ENCODE measurements at places on chromosomes 3 and 15.

DNA sequence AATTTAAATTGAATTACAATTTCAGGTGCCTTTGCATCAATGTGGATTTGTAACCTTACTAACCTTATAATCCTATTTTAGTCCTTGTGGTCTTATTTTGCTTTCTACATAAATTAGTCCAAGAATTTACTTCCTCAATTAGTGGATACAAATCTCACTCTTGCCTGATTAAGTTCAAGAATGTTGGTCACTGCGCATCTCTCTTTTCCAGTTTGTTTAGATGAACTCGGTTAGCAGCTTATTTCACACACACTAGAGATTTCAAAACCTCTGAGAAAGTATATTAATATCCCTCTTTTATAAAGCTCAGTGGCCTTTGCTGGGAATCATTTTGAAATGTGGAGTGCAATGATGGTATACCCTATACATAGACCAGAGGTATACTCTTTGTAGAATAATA lies 243.4 kb downstream of the DTWD1 start:
- DNase-seq = no peak

DNA sequence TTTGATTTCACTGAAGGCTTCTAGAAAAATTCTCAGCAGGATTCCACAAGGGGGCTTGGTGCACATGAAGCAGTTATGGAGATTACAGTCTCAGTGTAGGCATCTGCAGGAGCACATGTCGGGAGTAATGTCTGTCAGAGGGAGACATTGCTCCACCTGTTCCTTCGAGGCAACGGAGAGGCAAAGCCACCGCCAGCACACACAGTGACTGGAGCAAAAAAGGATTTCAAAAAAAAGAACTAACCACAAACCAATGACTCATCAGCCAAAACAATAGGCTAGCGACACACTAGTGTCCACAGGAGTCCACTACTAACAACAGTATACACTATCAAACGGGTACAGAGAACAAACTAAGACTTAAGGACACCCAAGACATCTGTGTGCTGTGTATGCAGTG lies 68.9 kb downstream of the NPTN start:
- DNase-seq = peak; percentile 59

DNA sequence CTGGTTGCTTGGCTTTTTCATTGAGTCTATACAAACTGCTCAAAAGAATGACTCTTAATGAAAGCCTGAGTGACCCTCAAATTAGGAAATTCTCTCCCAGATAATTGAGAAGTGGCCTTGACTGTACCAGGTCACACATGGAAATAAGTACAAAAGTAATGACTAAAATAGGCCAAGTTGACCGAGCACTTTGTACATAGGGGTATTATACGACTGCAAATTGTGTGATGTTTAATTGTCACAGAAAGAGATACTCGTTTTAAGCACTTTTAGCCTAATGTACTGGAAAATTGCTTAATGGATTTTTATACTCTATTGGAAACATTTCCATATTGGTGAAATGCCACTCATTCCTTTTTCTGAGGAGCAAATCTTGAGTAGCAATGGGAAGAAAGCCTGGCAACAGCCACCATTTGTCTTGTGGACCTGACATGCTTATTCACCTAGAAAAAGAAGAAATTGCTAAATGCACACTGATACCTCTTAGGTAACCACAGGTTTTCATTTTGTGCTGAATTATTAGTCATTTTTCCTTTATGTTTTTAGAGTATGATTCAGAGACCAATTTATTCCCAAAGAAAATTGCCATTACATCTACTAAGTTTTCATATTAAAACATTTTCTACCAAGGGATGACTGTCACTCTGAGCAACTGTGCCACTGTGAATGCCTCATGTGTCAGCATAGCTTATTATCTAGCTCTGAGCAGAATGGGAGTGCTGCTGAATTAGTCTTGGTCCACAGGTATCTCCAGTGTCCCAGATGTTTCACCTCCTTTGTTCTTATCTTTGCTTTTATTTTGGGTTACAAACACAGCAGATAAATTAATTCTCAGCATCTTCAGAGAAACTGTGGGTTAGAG lies 8.9 kb upstream of the PXK start:
- no peak for DNase-seq

DNA sequence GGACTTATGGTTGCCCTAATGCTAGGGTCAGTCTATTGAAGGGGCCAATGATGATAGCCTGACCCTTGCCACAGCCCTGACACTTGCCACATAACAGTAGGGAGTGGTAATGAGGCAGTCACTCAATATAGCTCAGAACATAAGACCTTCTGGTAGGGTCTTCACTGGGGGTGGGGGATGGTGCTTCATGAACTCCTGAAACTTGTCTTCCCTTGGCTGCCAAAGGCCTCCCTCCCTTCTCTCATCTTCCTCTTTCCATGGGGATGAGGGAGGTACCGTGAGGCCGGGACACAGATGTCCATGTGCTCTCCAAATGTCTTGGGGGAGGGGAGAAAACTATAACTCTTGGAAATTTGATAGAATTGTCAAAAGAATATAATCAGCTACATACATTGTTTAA lies 21.1 kb upstream of the THSD4 start:
- DNase-seq = no peak

- no peak for DNase-seq
These were observed 636.5 kb downstream of the ZBBX start for GRCh38 chr3:166743481-166744134.

DNA sequence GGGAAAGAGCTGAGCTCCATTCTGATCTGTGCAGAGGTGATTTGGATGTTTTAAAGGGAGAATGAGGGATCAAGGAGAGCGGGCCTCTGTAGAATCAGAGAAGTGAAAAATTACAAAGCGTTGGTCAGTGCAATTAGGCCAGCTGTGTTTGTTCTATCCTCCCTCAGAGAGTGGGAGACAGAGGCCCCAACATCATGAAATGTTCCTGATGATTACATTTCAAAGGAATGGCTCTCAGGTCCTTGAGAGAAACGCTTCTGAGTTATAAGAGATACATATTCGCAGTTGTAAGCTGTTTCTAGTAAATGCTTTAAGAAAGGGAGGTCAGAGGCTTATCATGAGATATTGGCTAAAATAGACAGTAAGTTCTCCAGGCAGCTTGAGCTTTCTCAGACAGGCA lies 15.7 kb upstream of the CAND2 start:
- no peak for DNase-seq

DNA sequence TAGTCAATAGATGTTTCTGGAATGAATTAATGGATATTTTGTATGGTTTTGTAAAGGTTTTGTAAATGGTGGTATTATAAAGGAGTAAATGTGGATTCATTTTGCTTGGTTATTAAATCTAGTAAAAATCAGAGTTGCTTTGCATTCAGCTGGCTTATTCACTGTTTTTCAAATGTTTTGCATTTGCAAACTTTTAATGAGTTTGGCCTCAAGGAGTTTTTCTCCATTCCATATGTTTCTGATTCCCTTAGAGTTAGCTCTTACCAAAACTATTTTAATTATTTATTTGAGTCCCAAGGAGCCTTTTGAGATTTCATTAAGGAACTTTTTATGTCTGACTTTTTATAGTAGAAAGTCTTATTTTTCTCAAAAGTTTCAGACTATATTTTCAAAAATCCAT lies 992.2 kb downstream of the DIPK2A start:
- no peak for DNase-seq

DNA sequence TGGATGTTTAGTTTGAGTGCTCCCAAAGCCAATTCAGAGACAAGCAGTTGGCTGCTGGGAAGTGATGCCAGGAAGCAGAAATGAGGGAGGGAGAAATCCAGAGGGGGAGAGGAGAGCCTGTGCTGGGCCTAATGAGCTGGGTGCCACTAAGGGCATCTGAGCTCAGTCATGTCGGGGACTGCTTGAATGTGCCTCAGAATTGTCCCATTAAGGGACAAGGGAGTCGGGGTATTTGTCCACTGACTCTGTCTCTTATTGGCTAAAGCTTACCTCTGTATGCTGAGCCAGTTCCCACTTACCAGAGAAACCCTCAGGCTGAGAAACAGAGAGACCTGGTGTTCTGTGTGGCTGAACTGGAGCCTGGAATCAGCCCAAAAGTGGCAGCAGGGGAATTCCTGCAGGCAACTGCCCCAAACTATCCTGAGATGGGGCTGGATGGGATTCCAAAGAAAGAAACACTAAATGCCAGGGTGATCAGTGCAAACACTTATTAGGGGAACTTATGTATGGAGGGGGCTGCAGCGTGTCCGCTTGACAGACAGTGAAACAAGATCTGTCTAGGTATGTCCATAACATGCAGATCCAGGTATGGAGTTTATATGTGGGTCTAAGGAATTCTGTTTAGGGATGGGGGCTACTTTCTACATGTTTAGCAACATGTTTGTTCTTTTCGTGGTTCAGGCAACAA lies 48.6 kb downstream of the NR1D2 start:
- DNase-seq = no peak

GRCh38 chr15:55007561-55007960 lies 189.2 kb downstream of the RSL24D1 start:
- DNase-seq = peak; percentile 43

GRCh38 chr3:43953814-43954692 lies 263.3 kb downstream of the ABHD5 start:
- DNase-seq = peak; percentile 65

DNA sequence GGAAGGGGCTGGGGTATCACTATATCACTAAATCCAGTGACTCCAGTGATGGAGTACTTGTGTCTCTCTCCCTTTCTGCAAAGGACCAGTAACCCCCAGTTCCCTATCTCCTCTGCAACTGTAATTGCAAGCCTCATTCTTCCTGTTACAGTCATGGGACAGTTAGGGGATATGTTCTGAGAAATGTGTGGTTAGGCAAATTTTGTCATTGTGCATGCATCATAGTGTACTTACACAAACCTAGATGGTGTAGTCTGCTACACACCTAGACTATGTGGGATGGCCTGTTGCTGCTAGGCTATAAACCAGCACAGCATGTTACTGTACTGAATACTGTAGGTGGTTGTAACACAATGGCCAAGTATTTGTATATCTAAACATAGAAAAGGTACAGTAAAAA lies 2.2 kb downstream of the VPS8 start:
- peak; percentile 66 for DNase-seq

DNA sequence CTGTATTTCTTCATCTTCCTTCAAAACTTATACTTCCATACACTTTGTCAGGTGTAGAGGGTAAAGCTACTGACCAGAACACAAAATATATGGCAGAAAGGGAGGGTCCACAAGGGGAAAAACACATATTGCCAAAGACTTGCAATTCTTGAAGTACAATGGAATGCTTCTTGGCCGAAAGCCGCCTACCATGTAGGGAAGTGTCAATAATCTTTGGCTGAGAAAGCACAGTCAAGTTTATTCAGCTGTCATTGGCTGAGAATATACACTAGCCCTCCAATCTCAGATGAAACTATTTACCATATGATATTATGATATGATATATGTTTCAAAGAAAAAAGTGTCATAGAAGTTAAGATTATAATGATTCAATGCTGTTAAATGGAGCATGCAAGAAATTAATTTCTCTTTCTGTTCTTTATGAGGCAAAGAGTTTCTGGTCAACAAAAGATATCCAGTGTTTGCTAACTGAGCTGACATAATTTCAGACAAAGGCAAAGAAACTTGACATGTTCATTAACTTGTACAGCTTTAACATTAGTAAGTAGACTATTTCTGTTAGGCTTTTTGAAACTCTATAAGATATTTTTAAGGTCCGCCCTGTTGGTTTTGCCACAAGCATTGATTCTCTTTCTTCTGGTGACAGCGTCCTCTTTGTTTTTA lies 89.0 kb upstream of the LPP start:
- DNase-seq = no peak

DNA sequence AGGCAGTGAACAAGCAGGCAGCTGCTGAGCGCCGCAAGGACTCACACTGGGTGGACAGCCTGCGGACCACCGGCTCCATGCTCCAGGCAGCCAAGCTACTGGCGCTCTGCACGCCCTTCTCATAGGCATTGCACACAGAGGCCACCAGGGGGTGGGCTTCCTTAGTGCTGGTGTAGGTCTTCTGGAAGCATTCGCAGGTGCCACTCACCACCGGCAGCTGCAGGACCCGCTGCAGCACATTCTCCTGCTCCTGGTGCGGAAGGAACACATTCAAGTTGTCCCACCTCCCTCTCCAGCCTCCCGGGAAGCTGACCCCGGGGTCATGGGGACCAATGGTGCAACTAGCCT lies 6.0 kb downstream of the PLIN1 start:
- peak; percentile 43 for DNase-seq

DNA sequence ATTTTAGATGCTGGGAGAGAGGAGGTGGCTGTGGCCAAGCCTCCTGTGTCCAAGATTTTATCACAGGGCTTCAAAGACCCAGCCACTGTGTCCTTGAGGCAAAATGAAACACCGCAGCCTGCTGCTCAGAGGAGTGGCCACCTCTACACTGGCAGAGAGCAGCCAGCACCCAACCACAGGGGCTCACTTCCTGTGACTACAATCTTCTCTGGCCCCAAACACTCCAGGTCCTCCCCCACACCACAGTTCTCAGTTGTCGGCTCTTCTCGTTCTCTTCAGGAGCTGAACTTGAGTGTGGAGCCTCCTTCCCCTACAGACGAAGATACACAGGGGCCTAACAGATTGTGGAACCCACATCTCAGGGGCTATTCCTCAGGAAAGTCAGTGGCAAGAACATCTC lies 45.6 kb downstream of the CDAN1 start:
- no peak for DNase-seq

- no peak for DNase-seq
These were observed 7.9 kb downstream of the ITGB5 start for GRCh38 chr3:124879337-124879680.

GRCh38 chr15:67833710-67834511 lies 5.9 kb downstream of the RNU6-1 start:
- DNase-seq = peak; percentile 63

- DNase-seq = peak; percentile 50
These were observed 186.9 kb downstream of the ARRDC4 start for GRCh38 chr15:98147415-98147814.

GRCh38 chr15:61794276-61794675 lies 266.0 kb downstream of the VPS13C start:
- no peak for DNase-seq

DNA sequence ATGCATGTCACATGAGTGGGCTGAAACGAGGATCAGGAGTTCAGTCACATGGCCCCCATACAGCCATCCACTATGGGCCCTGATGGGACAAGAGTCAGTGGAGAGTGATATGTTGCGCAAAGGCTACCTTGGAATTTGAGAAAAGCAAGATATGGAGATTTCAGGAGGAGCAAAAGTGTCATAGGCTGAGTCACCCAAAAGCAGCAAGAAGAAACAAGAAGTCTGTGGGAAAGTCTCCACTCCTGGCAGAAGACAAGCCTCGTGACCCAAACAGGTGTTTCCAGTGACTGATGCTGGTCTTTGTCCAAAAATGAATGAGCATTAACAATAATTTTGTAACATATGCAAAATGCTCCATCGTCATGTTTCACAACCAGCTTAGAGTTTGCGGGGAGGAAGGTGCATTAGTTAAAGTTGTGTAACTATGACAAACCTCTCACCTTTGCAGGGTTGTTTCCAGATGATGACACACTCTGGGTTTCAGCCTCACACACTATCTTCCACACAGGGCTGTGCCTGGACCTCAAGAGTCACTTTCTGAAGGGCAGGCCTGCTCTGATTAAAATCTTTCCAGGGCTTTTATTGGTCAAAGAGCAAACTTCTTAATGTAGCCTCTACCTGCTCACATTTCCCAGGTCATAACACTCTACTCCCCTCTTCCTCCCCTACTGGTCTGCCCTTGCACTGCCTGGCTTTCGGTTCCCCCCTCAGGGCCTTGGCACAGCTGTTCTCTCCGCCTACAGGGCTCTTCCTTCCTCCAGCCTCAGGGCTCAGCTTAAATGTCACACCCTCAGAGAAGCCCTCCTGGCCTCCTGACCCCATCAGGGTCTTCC lies 3.9 kb upstream of the DNASE1L3 start:
- DNase-seq = peak; percentile 79

Data from suppressor macrophage treated with lipopolysaccharide for 1 hour (primary cell).